ENCODE measurements at places on chromosomes 1 and 21. TPM values are rescaled to one million over a fixed set of nuclear protein-coding genes. Genes with fewer than 3 reads are reported as not detected.

GRCh38 chr1:91046766-91047165 is 24.9 kb upstream of the ZNF644 start:
- DNase-seq: no peak

GRCh38 chr1:172708452-172708851 is 49.5 kb downstream of the FASLG start:
- DNase-seq: no peak

GRCh38 chr21:42375506-42375905 is 9.2 kb upstream of the TFF1 start:
- no peak for DNase-seq

DNA sequence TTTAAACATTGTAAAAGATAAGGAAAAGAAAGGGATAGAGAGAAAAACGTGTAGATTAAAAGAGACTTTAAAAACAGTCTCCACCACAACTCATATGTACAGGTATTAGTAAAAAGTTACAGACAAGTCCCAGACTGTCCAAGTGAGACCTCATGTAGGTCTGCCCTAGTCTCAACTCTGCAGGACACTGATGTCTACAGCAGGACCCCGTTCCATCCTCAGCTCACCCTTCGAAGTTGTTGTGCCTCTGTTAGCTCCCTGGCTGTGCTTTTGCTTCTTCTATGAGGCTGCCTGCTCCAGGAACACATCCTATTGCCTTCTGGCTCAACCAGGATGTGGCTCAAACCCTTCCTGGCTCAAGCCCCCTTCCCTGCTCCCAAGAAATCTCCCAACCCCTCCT is 72.9 kb upstream of the FBXO28 start:
- DNase-seq: no peak

The DIO1 gene
- not detected for total RNA-seq

The RGS1 gene
- total RNA-seq: 0.50 TPM

All from fibroblast of lung (primary cell).